Airway epithelial cell (primary cell): ENCODE measurements at places on chromosomes 12 and 14. TPM values are rescaled to one million over a fixed set of nuclear protein-coding genes. Genes with fewer than 3 reads are reported as not detected.

The FAM186B gene
- total RNA-seq: 0.07 and 0.14 TPM in 2 replicates

The DPF3 gene
- total RNA-seq: 0.28 TPM in 1 of 2 replicates, not detected in the other

The GSG1 gene
- total RNA-seq: not detected in 2 replicates

The DAO gene
- total RNA-seq: not detected in 2 replicates

The HOXC9 gene
- total RNA-seq: not detected in 2 replicates

The TAS2R42 gene
- not detected in 2 replicates for total RNA-seq

The ACIN1 gene
- 60.9 and 67.5 TPM in 2 replicates for total RNA-seq

The CINP gene
- 58.0 and 66.9 TPM in 2 replicates for total RNA-seq
